Central memory CD8-positive, alpha-beta T cell (primary cell): ENCODE measurements at places on chromosomes 2 and 18.

- no peak for DNase-seq
Measured at GRCh38 chr2:189999661-190000060, 62.9 kb downstream of the MSTN start.

DNA sequence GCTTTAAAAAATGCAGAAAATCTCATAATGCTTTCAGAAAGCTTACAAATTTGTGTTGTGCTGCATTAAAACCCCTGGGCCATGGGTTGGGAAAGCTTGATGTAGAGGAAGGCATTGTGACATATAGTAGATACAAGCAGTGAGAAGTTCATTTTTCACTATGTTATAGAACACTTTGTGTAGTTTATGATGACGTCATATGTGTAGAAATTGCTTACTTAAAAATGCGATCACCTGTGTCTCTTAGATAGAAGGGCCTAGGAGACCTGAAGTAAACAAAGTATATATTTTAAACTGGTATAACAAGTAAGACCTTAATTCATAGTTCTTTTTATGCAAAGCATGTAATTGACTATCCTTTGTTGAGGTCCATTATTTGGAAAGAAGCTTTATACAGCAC lies 393.5 kb downstream of the ARHGAP15 start:
- no peak for DNase-seq

GRCh38 chr2:43341959-43342757 lies 115.8 kb upstream of the ZFP36L2 start:
- no peak for DNase-seq

- DNase-seq: no peak
Measured at GRCh38 chr2:220512419-220512818, 885.0 kb downstream of the SLC4A3 start.

DNA sequence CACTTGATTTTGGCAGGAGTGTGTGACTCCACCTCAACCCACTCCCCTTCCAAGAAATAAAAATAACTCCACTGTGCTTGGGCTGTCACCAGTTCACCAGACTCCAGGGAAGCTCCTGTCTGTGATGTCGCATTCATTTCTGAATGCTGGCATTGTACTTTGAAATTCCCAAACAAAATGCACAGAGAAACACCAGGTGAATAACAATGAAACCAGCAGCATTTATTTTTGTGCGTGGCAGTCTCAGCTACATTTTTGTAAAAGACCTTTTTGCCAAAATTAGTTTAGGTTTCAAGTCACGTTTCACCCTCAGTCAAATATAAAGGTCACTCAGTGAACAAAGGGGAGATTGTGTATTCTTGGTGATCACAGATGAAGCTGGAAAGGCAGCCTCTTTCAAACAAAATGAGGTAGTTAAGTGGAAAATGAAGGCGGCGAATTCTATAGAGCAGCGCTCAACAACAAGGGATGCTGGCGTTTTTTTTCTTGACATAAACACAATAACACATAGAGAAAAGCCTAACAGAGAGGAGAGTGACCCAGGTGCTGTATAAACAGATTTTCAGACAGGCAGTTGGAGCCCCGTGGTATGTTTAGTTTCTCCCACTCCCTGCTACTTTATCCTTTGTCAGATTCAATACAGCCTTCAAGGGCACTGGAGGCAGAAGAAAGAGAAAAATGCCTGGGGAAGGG lies 210.3 kb upstream of the GCFC2 start:
- no peak for DNase-seq

DNA sequence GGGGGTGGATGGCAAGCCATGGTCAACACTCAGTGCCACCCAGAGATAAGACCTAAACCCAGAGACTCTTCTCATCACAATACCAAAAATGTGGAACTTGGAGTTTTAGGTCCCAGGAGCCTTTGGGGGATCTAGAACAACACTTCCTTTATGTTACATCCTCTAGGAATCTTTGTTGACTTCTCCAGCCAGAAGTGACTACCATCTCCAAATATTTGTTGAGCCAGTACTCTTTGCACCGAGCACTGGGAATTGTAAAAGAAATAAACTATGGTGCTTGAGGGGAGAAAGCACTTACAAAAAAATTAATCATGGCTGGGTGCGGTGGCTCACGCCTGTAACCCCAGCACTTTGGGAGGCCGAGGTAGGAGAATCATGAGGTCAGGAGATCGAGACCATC lies 120.0 kb upstream of the TMEM200C start:
- DNase-seq: no peak

- peak; percentile 76 for DNase-seq
Measured at GRCh38 chr2:38603402-38604290, 918 bp upstream of the HNRNPLL start.

- no peak for DNase-seq
Measured at GRCh38 chr18:55416791-55417190, 171.2 kb downstream of the TCF4 start.

GRCh38 chr18:13912601-13913000 lies 2.7 kb downstream of the MC2R start:
- no peak for DNase-seq

- DNase-seq: no peak
Measured at GRCh38 chr18:34649080-34649479, 61.0 kb upstream of the DTNA start.

DNA sequence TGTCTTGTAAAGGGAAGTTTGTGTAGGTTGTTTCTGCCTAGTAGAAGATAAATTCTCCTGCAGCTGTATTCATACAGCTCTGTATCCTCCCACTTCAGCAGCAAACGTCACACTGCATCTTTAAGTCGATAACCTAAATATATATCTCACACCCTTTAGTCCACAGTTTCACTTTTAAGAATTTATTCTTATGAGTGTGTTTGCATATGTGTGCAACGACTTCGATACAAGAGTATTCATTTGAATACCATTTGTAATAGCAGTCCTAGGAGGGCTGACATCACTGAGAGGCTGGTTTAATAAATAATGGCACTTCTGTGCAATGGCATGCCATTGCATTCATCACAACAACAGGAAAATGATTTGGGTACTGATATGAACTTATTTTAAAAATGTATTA lies 63.8 kb upstream of the MSH6 start:
- DNase-seq: no peak

DNA sequence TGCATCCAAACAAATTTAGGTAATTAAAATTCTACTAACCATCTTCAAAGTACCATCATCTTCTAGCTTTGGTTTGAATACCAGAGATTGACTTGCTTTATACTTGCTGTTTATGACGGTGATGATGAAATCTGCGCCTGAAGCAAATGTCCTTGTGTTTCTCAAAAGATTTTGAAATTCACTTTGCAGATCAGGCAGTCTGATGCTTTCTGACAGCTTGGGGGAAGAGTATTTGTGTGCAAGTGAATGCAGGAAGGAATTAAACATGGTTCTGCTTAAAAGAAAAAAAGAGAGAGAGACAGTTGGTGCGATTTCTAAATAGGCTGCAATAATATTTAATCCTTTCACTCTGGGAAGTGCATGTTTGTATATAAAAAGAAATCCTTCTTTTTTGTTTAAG lies 29.6 kb downstream of the CSRNP3 start:
- no peak for DNase-seq

DNA sequence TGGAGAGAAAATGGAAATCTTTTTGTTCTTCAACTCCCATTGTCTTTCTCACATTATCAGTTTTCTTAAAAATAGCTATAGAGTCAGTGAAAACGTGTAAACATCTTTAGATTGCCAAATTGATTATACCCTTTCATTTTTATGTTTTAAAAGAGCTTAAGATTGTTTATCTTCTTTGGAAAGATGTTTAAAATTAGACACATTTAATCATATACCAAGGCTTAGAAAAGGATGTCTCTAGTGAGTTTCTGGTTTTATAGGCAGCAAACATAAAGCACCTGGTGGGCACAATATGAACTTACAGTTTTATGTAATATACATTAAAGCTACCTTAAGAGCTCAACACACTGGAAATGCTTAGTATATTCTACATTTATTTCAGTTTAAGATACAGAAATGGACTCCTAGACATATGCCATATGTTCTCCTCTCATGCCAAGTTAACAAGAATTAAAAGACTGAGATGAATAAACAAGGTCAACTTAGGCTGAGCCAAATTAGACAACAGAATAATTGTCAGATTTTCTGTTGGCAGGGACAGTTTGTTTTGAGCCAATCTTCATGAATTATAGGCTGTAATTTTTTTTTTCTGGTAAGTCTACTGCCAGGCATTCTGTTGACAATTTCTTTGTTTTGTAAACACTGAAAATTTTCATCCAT lies 112.7 kb downstream of the OTX1 start:
- no peak for DNase-seq

GRCh38 chr2:121295911-121296650 lies 11.1 kb upstream of the TFCP2L1 start:
- DNase-seq: no peak
